Endothelial cell (in vitro differentiated cells): ENCODE measurements at places on chromosomes 11 and 22.

GRCh38 chr22:44091021-44091721 is 67.1 kb downstream of the PARVB start:
- peak; percentile 38 for DNase-seq

GRCh38 chr22:35555483-35555890 is 14.9 kb downstream of the RASD2 start:
- no peak for DNase-seq

DNA sequence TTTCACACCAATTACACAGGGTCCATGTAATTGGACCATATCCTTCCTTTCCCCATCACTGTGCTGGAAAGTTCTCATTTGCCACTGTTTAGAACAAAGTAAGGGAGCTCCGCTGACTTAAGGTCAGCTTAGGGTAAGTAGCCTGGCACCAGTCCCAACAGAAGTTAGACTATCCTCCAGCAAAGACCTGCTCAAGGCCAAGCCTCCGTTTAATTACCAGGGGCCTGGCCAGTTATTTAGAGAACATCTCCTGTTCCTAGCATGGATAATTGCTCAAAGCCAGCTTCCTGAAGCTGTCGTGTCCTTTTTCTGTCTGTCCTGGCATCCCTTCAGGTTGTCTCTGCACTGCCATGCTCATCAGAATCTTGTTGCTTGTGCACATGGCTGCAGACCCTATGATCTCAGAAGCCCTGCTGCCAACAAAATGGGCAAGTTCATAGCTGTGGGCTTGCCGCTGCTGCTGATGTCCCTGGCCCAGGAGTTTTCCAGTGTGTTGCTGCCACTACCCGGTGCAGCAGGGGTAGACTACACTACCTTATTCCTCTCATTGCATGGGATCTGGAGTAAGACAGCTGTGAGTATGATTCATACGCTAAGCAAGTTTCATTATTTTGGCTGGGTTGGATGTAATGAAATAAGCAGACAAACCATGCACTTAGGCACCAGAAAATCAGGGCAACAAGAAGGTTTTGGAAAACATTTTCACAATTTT is 8.1 kb downstream of the OR8A1 start:
- DNase-seq = no peak

GRCh38 chr22:19793161-19793560 is 32.6 kb downstream of the TBX1 start:
- no peak for DNase-seq

GRCh38 chr11:18771266-18772035 is 20.1 kb downstream of the PTPN5 start:
- DNase-seq = no peak

DNA sequence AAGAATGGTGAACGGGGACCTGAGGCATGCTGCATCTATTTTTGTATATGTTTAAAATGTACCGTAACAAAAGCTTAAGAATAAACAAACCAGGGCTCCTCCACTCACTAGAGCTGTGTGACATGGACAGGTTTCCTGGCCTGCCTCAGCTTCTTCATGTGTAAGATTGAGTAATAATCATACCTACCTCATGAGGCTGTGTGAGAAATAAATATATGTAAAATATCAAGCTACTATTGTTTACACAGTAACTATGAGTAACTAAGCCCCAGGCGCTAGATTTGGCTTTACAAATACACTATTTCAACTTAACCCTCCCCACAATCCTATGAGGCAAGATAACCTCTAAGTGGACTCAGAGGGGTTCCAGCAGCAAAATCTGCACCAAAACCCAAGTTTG is 66.4 kb downstream of the SMCO4 start:
- DNase-seq = no peak

DNA sequence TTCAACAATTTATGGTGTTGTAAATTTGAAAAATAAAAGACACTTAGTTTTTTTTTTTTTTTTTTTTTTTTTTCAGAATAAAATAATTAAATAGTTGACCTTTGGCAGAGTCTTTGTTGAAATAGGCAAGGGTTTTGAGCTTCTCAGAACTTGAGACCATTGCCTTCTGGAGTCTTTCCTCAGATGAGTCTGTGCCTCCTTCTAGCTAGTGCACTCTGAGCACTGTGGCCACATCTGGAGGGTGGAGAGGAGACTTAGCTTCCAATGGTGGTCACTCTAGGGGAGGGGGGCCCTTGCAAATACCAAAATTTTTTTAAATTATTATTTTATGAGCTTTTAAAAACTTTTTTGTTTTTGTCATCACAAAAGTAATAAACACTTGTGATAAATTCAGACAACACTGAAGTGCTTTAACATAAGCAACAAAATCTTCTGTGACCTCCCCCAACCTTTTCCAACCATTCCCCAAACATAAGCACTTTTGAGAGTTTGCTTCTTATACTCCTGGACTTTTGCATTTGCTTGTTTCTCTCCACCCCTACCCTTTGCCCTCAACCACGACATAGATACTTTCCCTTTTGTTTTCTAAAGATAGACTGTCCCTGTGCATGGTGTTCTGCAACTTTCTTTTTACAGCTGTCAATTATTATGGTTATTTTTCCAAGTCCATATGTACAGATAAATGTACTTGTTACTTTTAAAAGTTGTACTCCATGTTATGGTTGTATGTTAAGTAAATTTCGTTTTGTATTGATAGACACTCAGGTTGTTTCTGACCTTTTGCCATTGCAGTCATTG is 41.1 kb downstream of the BMAL1 start:
- DNase-seq = no peak

DNA sequence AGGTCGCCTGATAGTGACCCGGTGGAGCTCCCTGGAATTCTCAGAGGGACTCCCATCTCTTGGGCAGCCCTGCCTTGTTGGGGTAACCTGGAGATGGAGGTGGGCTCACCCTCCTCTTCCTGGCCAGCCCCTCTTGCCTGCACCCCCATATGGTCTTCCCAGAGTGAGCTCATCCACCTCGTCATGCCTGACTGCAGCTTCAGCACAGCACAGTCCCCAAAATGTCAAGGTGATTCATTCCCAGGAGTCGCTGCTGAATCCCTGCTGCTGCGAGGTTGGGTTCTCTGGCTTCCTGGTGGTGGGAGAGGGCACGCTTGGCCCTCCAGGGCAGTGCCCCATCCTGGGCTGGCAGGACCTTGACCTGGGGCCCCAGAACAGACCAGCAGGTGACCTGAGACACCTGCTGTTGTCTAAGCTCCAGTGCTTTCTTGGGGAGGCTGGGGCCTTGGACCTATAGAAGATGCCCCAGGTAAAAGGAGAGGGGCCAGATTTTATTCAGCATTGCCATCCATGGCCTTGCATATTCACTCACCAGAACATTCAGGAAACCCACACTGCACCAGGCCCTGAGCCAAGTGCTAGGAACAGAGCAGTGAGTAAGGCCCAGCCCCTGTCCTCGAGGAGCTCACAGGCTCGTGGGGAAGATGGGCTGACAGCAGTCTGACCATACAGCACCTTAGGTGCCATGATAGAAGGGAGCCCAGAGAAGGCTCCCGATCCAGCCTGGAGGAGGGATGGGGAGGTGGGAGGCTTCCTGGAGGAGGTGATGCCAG is 72.9 kb downstream of the CACNA1I start:
- no peak for DNase-seq

GRCh38 chr11:119809346-119809745 is 80.3 kb upstream of the NECTIN1 start:
- DNase-seq = no peak

GRCh38 chr11:40287916-40288803 is 1171.3 kb downstream of the LRRC4C start:
- no peak for DNase-seq

- no peak for DNase-seq
Measured at GRCh38 chr11:34870548-34871196, 45.5 kb downstream of the APIP start.

DNA sequence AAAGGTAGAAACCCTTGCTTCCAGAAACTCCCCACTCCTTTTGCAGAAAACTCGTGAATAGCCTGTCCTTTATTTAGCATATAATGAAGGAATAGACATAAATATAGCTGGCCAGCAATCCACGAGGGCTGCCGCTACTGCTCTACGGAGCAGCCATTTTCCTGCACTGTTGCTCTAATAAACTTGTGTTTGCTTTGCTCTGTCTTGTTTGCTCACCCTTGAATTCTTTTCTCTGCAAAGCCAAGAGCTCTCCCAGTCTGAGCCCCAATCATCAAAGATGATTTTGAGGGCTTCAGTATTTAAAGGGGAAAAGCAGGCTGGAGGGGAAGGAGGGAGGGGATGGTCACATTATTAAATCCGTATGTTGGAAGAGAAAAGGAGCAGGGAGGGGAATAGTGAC is 16.6 kb upstream of the CHKA start:
- no peak for DNase-seq

DNA sequence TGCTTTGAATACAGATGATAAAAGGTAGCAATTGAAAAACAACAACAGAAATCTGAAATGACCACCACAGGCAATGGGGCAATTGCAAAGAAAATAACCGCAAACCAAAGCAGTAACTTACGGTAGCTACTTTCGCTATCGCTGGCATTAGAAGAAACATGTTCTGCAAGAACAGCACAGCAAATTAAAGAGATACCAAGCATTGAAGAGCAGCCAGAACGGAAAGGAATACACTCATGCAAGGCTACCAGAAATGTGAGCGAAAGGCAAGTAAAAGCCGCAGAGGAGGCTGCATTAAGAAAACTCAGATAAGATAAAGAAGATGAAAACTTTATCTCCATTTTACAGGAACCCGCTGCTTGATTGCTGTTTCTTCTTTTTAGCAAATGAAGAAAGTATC is 194.1 kb upstream of the CCDC90B start:
- no peak for DNase-seq

- DNase-seq = no peak
Measured at GRCh38 chr11:13964771-13965074, 2.2 kb downstream of the SPON1 start.

DNA sequence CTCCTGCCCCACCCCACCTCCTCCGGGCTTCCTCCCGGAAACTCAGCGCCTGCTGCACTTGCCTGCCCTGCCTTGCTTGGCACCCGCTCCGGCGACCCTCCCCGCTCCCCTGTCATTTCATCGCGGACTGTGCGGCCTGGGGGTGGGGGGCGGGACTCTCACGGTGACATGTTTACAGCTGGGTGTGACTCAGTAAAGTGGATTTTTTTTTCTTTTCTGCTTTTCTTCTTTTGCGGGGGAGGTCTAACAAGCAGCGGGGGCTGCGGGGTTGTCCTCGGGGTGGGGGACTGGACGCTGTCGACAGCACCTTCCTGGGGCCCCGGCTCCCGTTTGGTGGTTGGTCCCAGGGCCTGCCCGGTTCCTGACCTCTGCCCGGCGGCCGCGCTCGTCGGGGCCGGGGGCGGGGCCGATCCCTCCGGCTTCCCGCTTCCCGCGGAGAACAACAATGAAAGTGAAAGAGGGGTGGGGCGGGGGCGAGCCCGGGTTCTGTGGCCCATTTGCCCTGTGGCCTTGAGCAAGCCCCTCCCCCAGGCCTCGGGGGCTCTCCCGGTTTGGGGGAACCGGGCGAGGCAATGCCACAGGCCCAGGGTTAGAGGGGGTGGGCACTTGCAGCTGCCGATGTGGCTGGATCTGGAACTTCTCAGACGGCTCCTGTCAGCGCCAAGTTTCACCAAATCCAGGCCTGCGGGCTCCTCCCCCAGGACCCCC is 975 bp upstream of the MDK start:
- peak; percentile 75 for DNase-seq

GRCh38 chr22:48702573-48703264 is 1125.0 kb downstream of the BRD1 start:
- no peak for DNase-seq

DNA sequence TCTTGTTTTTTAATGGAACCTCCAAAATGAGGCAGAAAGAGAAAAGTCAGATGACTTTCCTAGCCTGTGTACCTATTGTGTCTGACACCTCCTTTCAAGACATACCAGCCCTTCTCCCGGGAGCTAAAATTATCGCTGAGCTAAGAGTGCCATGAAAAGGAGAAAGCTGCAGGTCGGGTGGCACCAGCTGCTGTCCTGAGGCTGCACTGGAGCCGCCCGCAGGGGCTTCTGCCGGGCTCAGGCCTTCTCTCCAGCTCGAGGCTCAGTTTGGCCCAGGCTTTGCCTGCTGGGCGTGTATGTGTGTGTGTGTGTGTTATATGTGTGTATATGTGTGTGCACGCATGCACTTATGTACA is 27.7 kb upstream of the RAB1B start:
- no peak for DNase-seq
